RPMI7951 (cell line): ENCODE measurements at places on chromosomes 12 and 14. TPM values are rescaled to one million over a fixed set of nuclear protein-coding genes. Genes with fewer than 3 reads are reported as not detected.

DNA sequence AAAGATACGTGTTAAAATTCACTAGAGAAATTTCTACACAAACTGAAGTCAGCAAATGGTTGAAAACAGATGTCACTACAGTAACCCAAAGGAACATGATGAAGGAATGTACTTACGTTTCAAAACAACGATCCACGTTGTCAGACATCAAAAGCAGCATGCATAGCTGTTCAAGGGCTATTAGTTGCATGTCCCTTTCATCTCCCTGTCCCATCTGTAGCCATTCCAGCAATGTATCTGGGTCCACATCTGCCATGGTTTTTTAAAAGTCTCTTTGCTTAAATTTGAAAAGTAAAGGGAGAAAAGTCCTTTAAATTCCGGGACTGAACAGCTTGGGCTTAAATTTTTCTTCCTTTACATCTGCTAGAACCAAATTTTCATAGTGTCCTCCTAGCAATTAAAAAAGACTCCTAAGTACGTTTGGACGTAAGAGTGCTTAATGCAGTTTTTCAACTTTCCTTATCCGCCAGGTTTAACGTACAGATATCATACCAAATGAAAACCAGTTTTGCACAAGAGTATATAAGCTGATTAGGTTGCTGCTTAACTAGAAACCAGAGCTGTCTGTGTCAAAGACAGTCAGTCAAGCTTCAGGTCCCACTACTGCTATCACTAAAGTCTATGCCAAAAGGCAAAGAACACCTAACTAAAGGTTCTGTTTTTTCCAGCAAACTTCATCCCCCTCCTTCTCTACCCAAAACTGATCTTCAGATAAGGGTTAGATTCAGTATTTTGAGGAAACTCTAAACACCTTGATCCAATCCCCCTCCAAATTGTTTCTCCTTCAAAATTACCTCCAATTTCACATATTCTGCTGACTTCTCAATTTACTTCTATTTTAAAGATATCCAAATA, 1.7 kb downstream of the HECTD1 start:
- DNase-seq = peak; percentile 58

DNA sequence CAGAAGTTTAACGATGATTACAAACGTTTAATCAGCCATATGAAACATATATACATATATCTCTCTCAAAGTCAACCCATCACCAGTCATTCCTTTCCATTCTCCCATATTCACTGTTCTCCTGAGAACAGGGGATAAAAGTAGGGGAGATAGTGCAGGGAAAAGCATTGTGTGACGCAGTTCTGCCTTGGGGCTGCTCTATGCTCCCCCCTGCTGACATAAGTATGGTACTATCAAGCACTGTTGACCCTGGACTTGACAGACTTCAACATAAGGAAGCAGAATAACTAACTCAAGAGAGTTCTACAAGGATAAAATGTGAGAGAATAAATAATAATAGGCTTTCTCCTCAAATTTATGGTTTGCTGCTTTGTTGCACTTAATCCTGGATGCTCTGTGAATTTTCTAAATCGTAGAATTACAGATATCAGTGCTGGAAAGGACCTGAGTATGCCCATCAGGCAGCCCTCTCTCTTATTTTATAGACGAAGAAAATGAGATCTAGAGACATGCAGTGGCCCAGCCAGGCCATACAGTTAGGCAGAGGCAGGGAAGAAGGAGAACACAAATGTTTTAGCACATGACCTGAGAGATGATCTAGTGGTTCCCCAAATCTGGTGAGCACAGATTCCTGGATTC, 87.2 kb downstream of the SCN8A start:
- DNase-seq = peak; percentile 56

- no peak for DNase-seq
Measured at GRCh38 chr12:71439362-71439612, 311 bp upstream of the LGR5 start.

GRCh38 chr12:121452985-121453360, 53.1 kb downstream of the RNF34 start:
- no peak for DNase-seq

DNA sequence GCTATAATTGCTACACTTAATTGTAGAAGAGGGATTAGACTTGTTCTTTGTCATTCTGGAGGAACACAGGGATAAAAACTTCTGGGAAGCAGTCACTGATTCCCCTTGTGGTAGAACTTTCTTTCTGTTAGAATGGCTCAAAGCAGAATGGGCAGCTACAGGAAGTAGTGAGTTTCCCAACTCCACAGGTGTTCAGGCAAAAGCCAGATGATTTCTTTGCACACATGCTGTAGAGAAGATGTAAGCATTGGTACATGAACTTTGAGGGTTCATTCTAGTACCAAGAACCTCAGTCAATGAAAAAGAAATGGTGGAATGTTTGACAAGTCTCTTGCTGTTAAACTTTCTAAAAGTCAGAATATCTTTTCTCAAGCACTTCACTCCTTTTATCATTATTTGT, 4.3 kb downstream of the NDUFA9 start:
- DNase-seq = no peak

GRCh38 chr14:54108481-54109471, 152.2 kb upstream of the BMP4 start:
- peak; percentile 96 for DNase-seq

DNA sequence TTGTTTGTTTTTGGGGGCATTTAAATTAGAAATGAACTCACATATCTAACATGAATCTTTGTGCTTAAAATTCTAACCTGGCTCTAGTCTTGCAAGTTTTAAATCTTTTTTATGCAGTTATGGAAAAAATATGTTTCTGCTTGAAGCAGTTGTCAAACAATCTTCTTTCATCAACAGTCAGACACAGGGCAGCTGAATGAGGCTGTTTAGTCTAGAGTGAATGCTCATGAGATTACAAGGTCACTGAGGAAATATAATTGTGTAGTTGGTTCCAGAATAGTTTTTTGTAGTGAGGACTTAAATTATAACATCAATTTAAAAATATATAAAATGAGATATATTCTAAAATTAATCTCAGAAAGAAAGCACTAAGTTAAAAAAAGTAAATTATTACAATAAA, 76.5 kb downstream of the TRMT5 start:
- DNase-seq = no peak

DNA sequence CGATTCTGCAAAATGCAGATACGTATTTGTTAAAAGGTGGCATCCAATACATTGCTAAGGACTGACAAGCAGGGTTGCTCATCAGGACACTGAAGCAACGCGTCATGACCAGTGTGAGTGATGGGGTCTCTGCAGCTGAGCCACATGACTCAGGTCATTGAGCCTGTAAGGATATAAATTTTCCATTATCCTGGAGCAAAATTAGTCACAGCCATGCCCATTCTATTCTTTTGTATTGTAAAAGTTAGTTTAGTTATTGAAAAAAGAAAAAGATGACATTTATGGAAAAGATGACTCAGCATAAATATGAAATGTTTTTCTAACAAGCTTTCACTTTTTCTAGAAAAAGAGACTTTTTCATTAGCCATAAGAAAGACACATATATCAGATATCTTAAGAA, 268.0 kb upstream of the TMEM132C start:
- DNase-seq = peak; percentile 12

- peak; percentile 86 for DNase-seq
Measured at GRCh38 chr12:78797196-78797931, 67.2 kb upstream of the SYT1 start.

The CLEC4C gene
- not detected in 2 replicates for total RNA-seq

The SYCP3 gene
- 0.20 TPM in 1 of 2 replicates, not detected in the other for total RNA-seq

The CCDC91 gene
- 14.3 and 16.2 TPM in 2 replicates for total RNA-seq

The SAMD15 gene
- 0.84 and 1.7 TPM in 2 replicates for total RNA-seq

The CHGA gene
- not detected in 2 replicates for total RNA-seq

The PEBP1 gene
- 199 and 230 TPM in 2 replicates for total RNA-seq

The CCDC197 gene
- not detected in 2 replicates for total RNA-seq
